Activated CD4-positive, CD25-positive, alpha-beta regulatory T cell treated with anti-CD3 and anti-CD28 coated beads, Interleukin-2, amount 50 U/mL, for 16 hours (primary cell): ENCODE measurements at places on chromosomes 13 and 19.

- DNase-seq = no peak
Observed at GRCh38 chr13:113959198-113959597, 14.7 kb downstream of the C13orf46 start.

- no peak for DNase-seq
Observed at GRCh38 chr13:21202767-21203531, 26.5 kb downstream of the MRPL57 start.

- no peak for DNase-seq
Observed at GRCh38 chr19:11268783-11269267, 6.5 kb upstream of the DOCK6 start.

DNA sequence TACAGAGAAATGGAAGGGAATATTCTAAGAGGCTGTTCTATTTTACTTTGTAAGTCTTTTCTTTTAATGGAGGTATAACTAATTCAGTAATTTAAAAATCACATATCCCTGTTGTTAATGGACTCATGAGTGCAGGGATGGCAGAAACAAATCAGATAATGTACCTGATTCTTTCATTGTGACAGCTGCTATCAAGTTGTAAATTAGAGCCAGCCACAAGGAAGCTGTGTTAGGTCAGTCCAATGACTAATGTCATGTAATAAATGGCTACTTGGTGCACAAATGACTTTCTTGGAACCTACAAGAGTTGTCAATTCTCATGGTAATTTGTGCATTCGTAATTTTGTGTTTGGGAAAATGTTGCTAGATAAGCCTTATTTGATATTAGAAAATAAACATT lies 446.4 kb downstream of the DCT start:
- DNase-seq = no peak

GRCh38 chr19:3292958-3293529 lies 68.6 kb downstream of the CELF5 start:
- no peak for DNase-seq

DNA sequence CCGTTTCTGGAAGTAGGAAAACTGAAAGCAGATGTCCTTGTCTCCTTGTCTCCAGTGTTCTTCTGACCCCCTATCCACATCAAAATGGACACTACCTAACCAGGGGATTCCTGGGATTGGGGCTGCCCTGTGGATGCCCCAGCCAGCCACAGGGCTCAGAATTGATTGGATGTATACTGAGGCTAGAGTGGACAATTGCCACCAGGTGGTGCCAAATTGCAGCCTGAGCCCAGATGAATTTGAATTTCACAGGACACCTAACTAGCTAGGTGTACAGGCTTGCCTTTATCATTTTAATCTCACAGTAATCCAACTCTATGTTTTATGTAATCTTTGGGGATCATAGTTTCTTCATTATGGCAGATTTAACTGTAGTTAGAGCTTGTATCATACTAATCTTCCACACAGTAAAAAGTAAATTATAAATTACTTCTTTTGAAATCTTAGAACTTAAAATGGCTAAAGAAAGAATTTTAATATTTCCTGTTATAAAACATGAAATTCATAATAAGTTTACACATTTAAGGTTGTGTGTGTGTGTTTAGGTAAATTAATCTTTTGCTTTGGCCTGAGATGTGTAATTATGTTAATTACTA lies 58.0 kb downstream of the PIBF1 start:
- DNase-seq = no peak
